ENCODE measurements at places on chromosomes 2 and 18. TPM values are rescaled to one million over a fixed set of nuclear protein-coding genes. Genes with fewer than 3 reads are reported as not detected.

Gene TM4SF20
- 2.2 TPM for total RNA-seq

Gene REG3A
- not detected for total RNA-seq

- DNase-seq = no peak
- no peaks in the 10 kb centered on the region for H3K36me3 ChIP-seq
- no peaks in the 10 kb centered on the region for H3K27me3 ChIP-seq
Observed at GRCh38 chr2:188695953-188696352, 278.2 kb upstream of the COL3A1 start.

DNA sequence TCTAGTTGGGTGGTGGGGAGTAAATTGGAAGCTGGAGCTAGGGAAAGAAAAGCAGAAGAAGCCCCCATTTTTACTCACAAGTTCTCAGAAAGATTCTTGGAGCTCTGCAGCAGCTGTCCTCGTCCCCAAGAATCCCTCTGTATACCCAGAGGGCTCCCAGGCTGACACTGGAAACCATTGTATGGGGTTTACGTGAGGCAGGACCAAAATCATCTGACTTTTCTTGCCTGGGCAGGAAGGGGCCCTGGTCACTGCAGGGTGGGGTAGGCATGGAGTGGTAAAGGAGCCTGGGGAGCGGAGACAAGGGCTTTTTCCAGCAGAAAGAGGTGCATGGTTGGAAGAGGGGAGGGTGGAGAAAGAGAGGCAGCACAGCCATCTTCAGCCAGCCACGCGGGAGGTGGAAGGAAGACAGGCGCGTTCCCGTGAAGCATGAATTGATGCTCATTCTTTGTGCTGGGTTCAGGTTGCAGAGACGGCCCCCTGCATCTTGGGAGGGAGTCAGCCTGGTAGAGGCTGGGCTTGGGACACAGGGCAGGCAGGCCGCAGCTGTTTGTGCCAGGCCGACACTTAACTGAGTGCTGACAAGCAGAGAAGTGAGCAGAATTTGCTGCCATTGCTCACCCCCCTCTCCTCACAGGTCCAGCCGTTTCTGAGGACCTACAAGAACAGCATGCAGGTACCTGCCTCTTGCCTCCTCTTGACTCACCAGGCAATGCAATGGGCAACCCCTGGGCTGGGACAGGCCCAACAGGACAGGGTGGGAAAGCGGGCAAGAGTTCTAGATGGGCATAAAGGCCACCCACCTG is 94.8 kb downstream of the PLB1 start:
- H3K27ac ChIP-seq = no peak overlapping the region
- no peaks in the 10 kb centered on the region for H3K27me3 ChIP-seq
- no peak for DNase-seq
- H3K36me3 ChIP-seq = no peaks in the 10 kb centered on the region
- H3K4me3 ChIP-seq = no peak overlapping the region

DNA sequence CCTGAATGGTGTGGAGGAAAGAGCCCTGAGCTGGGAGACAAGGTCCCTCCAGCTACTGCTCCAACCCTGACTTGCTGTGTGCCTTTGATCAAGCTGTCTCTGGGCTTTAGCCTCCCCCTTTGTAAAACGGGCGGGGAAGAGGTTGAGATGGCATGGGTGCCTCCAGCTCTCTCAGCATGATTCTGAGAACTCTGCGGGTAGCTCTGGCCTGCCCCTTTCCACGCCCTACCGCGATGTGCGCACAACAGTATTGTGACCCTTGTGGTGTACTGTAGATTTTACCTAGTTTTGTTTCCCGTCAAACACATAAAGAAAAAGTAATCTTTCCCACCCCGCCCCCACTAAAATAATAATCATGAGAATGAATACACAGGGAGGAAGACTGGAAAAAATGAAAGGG is 5.3 kb downstream of the CD8A start:
- H3K4me3 ChIP-seq = peak overlapping the region; percentile 24
- H3K27ac ChIP-seq = no peak overlapping the region
- DNase-seq = no peak
- no peaks in the 10 kb centered on the region for H3K36me3 ChIP-seq

Measured in testis (tissue), 5 donors.